ENCODE measurements at places on chromosomes 1 and 21.
A peak's percentile ranks its signal among the peaks of the same experiment; 100 is the strongest.

DNA sequence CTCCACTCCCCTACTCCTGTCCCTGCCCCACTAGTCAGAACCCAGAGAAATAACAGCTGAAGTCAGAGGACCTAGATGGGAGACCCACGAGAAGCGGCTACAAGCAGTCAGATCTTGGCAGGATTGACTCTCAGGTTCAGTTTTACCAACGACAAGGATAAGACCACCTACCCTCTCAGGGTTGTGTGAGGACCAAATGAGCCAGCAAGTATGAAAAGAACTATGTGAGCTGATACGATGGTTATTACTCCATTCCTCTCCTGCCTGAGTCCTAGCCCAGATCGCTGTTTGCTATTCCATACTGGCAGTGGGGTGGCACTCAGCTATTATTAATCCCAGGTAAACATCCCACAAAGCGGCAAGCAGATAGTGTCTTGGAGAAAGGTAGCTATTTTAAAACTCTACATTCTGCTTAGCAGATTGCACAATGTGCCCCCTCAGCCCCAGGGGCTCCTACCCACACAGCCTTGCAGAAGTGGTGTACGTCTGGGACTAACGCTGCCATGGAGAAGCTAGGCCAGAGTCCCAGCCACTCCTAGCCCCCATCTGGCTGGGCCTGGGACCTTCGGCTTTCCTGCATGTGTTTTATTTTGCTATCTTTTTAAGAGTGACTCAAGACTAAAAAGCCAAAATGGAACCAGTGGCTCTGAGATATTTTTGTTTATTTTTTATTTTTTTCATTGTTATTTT, 58.9 kb downstream of the CD46 start:
- DNase-seq, result no peak

GRCh38 chr1:67803380-67804279, 29.6 kb downstream of the GNG12 start:
- no peak for DNase-seq

DNA sequence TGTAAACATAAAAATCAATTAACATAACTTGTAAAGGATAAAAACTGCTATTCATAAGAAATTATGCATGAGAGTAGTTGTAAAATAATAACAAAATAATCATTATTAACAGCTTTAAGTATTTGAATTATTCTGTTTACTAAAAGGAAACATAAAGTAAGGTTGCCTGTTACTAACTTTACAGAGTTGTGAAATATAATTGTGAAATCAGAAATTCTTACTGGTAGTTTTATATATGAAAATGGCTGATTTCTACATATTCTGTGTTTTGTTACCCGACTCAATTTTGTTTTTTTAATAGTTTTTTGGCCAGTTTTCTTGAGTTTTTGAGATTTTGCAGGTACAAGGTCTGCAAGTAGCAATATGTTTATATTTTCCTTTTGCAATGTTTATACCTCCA, 27.8 kb downstream of the FNBP1L start:
- DNase-seq, result no peak

DNA sequence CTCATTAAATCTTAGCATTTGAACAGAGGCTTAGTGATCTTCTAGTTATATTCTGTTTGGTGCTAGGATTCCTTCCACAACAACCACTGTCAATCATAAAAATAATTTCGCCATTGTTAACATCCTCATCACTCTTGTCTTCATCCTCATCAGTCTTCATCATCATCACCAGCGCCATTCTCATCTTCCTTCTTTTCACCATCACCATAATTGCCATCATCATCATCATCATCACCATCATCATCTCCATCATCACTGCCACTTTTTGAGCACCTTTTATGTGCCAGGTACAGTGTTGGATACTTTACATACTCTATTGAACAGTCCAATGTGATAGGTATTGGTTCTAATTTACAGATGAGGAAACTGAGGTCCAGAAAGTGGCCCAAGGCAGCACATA, 245.7 kb downstream of the PTPRU start:
- no peak for DNase-seq

DNA sequence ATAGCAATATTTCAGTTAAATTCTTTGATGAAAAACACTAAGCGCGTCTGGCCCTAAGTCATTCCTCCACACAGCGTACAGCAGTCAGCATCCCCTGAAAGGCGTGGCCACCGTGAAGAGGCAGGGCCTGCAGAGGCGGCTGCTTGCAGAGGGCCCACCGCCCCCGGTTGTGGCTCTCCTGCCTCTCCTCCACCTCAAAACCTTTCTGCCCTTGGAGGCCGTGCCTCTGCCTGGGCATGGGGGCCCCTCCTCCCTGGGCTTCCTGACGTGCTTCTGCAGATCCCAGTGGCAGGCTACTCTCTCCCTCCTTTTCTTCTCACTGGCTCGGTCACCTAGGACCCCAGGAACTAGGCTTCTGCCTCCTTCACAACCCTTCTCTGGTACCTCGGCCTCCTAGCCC, 16.2 kb downstream of the CLSTN1 start:
- no peak for DNase-seq

GRCh38 chr1:94463765-94464330, 45.7 kb downstream of the ABCD3 start:
- DNase-seq, result peak; percentile 69

DNA sequence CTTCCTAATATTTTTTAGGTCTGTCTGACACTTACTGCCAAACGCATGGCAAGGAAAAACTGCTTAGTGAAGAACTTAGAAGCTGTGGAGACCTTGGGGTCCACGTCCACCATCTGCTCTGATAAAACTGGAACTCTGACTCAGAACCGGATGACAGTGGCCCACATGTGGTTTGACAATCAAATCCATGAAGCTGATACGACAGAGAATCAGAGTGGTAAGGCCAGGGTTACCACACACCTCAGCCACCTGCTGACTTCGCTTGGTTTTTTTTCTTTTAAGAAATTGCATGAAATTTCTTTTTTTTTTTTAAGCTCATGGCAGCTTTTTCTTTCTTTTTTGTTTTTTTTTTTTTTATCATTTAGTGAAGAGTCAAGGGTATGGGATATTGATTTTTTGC, 17.2 kb downstream of the ATP1A1 start:
- no peak for DNase-seq

- no peak for DNase-seq
Observed at GRCh38 chr1:212007886-212008285, 27.5 kb downstream of the INTS7 start.

DNA sequence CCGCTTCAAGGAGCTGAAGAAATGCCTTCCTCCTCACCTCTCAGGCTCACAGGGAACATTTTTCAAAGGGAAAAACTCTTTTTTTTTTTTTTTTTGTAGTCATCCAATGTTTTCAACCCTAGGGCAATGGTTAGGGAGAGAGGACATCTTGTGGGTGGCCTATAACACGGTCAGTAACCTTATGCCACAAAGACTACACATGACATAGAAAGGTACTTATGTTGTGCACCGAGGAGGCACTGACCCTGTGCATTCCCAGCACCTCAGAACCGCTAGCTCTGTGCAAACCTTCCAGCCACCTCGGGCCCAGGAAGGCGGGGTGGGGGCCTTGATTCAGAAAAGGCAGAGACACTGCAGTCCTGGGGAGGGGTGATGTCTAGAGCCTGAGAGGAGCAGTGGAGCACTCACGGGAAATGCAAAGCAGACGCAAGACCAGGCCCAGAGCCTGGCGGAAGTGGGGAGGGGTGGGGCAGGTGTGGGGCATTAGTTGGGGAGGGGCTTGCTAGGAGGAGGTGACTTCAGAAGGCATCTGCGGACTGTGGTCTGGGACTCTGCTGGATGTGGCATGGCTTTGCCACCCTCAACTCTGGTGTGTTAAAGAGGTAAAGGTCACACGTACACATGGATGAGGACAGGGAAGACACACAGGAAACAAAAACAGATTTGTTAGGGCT, 68.6 kb downstream of the MDM4 start:
- DNase-seq, result no peak

DNA sequence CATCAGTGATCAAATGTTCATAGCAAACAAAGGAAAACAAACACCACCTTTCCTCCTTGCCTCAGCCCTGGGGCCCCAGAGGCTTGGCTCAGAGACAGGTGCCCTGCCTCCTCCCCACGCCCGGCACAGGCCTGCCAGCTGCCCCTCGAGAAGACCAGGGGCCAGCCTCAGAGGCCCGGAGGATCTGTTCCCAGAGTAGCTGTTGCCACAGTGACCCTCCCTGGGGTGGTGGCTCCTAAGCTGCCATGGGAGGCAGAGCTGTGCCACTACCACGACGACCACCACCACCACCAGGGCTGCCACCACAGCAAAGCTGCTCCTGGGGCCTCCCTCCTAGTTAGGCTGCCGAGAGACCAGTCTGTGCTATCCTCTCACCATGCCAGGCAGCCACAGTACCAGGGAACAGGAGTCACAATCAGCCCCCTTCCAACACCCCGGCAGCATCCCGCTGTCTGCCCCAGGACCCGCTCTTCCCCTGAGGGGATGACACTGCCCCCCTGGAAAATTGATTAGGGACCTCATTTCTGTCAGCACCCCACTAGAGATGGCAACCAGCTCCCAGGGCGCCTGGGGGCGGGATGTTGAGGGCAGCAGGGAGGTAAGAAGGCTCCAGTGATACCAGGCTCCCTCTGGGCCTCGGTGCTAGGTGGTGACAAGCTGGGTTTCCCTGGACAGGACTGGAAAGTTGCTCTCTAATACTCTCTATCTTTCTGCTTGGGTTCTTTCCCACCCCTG, 30.5 kb downstream of the KCNC4 start:
- no peak for DNase-seq

- no peak for DNase-seq
Observed at GRCh38 chr21:34967509-34968289, 81.4 kb downstream of the RUNX1 start.

GRCh38 chr1:62283986-62284385, 35.2 kb downstream of the KANK4 start:
- DNase-seq, result no peak

DNA sequence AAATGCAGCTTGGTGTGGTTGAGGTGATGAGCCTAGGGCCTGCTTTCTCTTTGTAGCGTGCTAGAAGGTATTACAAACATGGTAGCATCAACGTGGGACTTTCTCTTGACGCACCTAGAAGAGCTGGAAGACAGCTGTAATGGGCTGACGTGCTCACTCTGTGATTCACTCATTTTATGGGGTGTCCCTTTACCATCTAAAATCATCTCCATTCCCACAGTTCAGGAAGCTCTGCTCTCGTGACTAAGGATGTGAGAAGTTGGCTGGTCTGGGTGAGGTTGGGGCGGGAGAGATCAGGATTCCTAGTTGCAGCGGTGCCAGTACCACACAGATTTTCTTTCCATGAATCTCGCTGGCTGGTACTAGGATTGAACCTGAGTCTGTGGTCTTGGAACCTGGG, 4.2 kb downstream of the HTR6 start:
- no peak for DNase-seq

DNA sequence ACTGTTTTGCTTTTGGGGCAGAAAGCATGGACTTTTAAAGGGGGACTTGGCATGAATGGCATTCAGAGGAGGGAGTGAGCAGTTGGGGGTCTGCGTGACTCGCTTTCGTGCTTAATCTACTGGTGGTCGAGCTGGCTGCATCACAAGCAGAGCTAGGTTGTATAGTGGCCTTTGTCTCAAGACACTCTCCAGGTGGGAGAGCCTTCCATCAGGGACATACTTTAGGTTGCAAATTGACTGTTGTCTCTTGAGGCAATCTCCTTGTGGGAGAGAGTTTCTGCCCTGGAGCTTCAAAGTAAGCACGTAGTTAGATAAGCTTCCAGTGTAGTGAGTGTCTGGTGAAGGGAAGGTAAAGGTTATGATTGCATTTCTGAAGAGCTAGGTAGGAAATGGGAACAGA, 93.9 kb downstream of the C1orf21 start:
- no peak for DNase-seq

DNA sequence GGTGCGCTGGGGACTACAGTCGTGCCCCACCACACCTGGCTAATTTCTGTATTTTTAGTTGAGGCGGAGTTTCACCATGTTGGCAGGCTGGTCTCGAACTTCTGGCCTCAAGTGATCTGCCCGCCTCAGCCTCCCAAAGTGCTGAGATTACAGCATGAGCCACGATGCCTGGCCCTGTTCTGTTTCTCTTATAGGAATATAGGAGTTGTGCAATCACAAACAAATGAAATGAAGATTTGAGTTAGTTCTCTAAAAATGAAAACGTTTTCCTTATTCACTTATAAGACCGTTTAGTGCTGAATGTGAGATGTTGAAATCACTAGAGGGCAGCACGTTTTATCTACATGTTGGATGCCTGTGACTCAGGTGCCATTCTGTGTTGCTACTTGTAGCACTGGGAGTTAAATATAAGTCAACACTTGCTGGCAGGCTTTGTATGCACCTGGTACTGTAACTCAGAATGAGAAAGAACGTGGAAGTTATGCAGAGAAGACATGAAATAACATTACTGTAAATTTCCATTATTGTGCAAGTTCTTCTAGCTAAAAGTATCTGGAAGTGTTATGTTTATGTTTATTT, 45.8 kb downstream of the MIGA1 start:
- peak; percentile 13 for DNase-seq

DNA sequence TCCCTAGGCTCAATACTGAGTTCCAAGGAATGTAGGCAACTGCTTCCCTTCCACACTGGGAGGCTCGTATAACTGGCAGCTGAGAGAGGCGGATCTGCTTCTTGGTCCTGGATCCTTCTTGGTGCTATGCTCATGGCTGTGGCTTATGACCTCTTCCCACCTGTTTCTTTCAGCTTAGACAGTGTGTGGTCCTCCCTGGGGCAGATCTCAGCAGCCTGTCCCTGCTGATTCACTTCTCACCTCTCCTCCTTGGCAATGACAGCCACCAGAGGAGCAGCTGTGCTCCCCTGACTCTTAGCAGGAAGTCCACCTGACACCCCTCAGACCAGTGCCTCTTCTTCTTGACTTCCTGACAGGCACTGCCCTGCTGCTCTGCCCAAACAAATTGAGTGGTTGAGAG, 75.1 kb upstream of the PTGFRN start:
- DNase-seq, result no peak

DNA sequence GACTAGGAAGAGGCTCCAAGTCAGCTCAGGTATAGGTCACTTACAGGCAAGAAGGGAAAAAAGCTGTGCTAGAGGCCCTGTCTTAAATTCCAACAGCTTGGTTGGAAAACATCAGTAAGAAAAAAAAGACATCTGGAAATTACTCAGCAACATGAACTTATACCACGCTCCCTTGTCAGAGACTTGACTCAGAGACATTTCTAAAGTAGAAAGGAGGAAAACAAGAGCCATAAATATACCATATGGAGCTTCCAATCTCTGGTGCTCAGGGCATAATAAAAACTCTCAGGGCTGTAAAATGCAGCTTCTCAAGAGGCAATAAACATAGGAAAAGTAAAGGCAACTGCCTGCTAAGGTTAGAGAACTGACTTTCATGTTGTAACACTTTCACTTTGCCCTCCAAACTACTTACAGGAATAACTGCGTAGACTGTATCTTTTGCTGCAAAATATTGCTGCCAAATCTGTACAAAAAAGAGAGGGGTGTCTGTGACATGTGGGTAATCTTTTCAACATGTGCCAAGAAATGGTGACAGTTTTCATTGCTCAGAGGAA, 14.7 kb downstream of the ATPAF1 start:
- no peak for DNase-seq

DNA sequence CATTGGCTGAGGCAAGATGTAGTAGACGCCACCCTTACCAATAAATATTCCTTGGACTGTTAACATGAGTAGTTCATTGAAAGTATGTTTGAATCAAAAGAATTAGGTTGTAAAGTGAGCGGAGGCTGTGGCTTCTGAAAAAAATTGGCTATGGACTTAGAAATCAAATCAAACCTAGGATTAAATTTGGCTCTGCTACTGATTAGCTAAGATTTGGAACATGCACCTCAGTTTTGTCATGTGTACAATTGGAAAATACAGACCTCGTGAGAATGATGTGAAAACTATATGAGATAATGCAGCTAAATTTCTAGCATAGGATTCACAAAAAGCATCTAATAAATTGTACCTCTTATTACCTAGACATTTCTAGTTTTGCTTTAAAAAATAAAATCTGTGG, 85.3 kb upstream of the USP25 start:
- no peak for DNase-seq

GRCh38 chr1:16155537-16156410, at the start of gene EPHA2:
TSS of gene EPHA2 (minus strand) at chr1:16156069. CDS start at chr1:16155932, 137 bp downstream.
- DNase-seq, result peak; percentile 54
